ENCODE measurements at places on chromosomes 1 and 21. TPM values are rescaled to one million over a fixed set of nuclear protein-coding genes. Genes with fewer than 3 reads are reported as not detected.

Gene HES3
- total RNA-seq: not detected

DNA sequence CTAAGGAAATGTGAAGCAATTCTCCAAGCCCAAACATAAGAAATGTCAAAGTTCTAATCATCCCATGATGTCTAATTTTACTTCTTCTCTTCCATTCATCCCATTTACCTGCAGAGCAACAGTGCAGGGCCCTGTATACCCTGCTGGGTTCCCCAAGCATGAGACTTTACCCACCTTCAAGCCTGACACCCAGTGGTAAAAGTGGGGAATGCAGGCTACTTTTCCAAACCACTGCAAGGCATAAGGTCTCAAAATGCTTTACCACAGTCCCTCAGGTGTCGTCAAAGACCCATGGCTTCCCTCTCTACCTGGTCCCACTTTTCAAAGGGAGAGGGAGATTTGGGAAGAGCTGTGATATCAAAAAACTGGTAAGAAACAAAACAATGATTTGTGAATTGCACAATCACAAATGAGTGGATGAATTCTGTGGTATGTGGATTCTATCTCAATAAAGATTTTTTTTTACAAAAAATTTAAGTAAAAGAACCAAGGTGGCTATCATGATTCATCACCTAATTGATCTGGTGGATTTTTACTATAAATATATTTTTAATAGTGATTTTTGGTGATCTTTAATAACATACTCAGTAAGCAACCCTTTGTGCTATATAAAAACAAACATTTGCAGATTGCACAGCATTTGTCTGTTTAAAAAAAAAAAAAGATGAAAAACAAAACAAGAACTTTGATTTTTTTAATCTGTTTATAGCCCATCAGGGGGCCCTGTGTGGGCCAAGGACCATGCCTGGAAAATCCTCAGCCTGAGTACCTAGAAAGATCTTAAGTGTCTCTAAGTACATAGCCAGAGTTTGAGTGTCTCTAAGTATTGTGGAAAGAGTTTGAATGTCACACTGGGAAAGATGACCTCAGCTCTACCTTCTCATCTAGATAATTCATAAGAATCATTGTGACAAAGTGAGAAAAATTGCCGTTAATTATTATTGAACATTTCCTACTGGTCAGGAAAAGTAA, 73.1 kb upstream of the GJB5 start:
- H3K27me3 ChIP-seq: peaks cover 3% of the 10 kb centered on the region
- DNase-seq: peak; percentile 81

DNA sequence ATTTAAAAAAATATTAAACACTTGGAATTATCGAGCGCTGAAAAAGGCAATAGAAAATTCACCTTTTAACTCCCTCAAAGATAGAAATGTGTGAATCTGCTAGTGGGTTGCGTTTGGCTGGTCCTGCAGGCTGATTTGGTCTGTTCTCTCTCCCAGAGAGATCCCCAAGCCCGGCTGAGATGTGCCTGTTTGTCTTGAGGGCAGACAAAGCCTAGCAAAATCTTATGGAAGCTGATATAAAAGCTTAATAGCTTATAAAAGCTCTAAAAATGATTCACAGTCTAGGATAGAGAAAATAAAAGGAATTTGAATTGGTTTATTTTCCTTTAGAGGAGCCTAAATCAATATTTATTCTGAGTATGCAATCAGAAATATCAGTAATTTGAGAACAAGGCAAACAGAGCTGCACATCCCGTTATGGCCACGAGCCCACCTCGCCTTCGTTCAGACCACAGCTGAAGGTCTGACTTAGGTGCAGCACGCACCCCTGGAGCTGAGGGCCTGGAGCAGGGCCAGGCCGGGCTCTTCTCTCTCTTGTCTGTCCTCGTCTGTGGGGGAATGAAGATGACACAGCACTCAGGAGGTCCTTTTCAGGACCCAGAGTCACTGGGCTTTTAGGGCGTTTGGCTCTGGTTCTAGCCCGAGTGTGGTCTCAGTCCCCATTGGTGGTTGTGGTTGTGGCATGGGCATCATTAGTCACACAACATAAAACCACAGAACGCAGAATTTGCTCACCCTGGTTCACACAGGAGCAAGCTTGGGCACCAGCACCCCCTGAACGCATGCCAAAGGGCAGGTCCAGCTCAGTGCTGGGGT, 18.6 kb downstream of the PDE9A start:
- H3K27ac ChIP-seq: no peak overlapping the region
- no peaks in the 10 kb centered on the region for H3K36me3 ChIP-seq
- no peak overlapping the region for H3K4me3 ChIP-seq
- peaks cover 6% of the 10 kb centered on the region for H3K27me3 ChIP-seq

GRCh38 chr1:20682571-20683236, 21.5 kb upstream of the DDOST start:
- no peaks in the 10 kb centered on the region for H3K4me1 ChIP-seq
- H3K27ac ChIP-seq: no peak overlapping the region
- H3K4me3 ChIP-seq: no peak overlapping the region
- no peaks in the 10 kb centered on the region for H3K36me3 ChIP-seq
- H3K27me3 ChIP-seq: no peaks in the 10 kb centered on the region
